OCI-LY7 (cell line): ENCODE measurements at places on chromosomes 2 and 18.

- DNase-seq, result peak; percentile 76
Observed at GRCh38 chr2:74481961-74482800, 617 bp downstream of the CCDC142 start.

DNA sequence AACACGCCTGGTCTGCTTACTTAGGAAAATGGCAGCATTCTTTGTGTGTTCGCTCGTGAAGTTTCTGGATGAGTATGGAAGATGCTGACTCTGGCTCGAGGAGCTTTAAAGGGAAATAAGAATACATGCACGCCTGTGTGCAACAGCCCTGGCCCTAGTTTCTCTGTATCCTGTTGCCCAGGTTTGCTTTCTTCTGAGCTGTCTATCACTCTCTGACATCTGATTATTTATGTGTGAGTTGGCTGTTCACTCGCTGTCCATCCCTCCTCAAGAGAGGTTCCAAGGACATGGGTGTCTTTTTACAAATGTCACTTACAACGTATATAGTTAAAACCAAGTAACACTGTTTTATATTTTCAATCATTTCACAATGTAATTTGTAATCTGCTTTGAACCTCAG is 16.0 kb downstream of the SLC9A2 start:
- DNase-seq, result no peak

- DNase-seq, result peak; percentile 9
Observed at GRCh38 chr2:169877398-169877797, 50.1 kb downstream of the UBR3 start.

GRCh38 chr2:63888490-63889402 is 47.0 kb downstream of the UGP2 start:
- peak; percentile 71 for DNase-seq

- no peak for DNase-seq
Observed at GRCh38 chr2:143698888-143699570, 569.8 kb downstream of the ARHGAP15 start.

- DNase-seq, result no peak
Observed at GRCh38 chr2:118986738-118987137, 44.7 kb downstream of the MARCO start.

DNA sequence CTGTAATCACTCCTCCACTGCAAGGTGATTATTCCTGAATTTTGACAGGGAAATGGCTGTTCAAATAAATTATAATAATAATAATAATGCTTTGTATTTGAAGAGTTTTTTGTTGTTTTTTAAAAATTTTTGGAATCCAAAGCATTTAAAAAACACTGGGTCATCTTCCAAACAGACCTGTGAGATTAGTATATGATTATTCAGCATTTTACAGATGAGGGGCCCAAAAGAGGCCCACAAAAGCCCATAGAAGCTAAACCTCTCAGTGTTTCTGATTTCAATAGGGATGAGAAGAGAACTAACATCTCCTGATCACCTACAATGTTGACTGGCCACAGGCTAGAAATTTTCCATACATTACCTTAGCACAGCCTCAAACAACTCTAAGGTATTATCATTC is 8.0 kb upstream of the POLR2D start:
- no peak for DNase-seq

DNA sequence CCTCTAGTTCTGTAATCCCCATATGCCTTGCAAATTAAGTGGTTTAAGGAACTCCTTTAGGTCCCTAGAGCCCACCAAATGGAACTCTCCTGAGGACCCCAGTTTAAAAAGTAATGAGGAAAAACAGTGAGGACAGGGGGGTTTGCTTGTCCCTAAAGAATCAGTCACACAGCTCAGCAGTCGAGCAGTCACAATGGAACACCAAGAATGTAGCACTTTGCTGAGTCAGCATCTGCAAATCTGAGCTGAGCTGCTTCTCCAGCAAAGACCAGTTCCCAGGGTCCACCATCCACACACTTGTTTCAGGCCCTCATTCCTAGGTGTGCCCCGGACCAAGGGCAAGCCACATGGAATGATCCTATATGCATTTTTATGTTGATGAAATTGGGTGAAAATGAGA is 46.2 kb upstream of the NEDD4L start:
- no peak for DNase-seq

DNA sequence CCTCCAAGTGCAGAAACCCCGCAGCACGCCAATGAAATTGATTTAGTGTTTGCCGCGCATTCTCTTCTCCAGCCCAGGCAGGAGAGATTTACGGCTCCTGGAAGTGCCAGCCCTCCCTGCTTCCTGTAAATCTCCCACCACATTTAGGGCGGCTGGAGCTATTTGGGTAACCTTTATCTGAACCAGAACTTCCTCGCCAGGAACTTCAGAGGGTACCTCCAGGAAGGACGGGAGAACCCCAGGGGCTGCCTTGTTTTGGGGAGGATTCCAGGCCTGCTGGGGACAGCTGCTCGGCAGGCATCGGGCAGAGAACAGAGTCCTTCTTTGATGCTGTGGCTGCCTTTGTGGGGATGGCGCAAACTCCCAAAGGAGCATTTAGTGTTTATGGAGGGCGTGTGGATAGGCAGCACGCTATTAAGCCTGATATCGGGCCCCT is 122.0 kb upstream of the MYCN start:
- DNase-seq, result no peak

GRCh38 chr2:29586919-29587318 is 334.5 kb downstream of the ALK start:
- DNase-seq, result no peak

- DNase-seq, result no peak
Observed at GRCh38 chr2:237228281-237228625, 142.6 kb downstream of the COPS8 start.

- DNase-seq, result no peak
Observed at GRCh38 chr2:88614497-88615157, 12.6 kb downstream of the EIF2AK3 start.

GRCh38 chr2:121005453-121005852 is 269.8 kb downstream of the GLI2 start:
- no peak for DNase-seq

GRCh38 chr2:174892546-174892945 is 112.6 kb downstream of the CHN1 start:
- DNase-seq, result no peak

DNA sequence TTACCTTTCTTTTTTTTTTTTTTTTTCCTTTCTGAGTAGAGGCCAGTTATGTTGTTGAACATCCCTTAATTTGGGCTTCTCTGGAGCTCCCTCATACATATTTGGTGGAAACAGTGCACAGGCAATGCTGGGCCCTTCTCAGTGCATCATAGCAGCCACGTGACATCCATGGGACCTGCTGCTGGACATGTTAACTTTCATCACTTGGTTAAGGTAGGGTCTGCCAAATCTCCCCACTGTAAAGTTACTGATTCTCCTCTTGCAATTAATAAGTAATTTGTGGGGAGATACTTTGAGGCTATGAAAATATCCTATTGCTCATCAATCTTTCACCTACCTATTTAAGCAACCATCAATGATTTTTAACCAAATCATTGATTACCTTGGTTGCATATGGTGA is 211.5 kb upstream of the LYPD1 start:
- DNase-seq, result no peak

DNA sequence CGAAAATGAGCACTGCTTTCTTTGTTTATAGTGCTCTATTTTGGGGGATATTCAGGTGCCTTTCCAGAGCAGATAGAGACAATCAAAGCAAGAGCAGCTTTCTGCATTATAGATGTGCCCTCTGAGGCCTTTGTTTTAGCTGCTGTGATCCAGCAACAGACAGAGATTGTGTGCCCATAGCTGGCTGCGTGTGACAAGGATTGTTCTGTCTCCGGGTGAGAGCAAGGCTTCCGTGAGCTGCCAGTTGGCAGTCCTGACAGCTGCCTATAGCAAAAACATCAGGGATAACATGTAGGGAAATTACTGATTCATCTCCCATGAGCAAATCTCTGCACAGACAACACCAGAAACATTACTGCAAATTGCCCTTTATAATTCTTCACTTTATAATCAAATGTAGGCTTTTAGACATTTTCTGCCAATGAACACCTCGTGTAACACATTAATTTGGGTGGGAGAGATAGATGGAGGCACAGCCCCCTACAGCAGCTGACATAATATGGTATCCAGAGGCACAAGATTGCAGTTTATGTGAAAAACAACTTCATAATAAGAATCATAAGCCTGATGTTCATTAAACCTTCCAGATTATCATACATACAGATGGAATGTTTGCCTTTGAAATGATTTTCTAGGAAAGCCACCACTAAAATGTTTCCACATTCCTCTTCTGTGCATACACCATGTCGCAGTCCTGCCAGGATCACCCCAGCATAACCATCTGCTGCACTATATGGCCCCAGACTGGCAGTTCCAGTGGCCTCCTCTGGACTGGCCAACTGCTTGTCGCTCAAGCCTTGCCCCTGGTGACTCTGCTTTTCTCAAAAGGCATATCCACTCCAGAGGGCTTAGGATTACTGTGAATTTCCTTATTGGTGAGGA is 131.2 kb downstream of the TRIB2 start:
- DNase-seq, result no peak

- DNase-seq, result no peak
Observed at GRCh38 chr2:223469270-223470046, 132.7 kb downstream of the SCG2 start.

DNA sequence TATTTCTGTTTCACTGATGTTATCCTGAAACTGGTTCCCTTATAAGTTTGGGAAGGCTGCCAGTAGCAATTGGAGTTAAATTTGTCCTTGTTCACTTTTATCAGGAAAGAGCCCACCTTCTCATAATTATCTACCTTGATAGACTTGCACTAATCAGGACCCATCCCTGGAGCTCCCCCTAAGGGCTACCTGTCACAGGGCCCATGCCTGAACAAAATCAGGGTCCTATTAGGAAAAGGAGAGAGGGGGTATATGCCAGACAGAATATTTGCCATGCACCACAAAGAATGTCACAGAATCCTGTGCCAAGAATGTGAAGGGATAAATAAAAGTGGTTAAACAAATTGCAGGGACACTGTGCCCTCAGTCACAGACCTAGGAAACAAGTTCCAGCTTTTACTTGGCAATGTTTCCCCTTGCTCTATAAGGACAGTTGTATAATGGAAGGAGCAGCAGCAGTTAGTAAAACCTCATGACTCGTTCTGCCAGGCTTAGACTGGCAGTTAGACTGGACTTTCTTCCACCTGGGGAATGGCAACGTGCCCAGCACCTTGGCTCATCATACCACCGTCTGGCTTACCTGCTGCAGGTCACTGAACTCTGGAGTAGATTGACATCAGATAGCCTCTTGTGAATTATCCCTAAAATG is 32.3 kb upstream of the VWC2L start:
- DNase-seq, result no peak

DNA sequence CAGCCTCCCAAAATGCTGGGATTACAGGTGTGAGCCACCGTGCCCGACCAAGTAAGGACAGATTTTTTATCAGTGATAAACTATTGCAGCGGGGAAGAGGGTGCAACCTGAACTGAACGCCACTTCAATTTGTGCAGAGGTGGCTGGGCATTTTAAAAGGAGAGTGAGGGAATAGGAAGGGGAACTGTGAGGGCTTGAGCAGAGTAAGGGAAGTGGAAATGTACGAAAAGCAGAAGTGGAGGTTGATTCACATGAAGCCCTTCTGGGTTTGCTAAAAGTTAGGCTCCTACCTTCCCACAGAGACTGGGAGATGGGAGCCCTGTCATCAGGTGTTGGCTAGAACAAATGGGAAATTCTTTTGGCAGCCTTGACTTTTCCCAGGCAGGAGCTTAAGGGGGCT is 6.1 kb downstream of the STK11IP start:
- no peak for DNase-seq

DNA sequence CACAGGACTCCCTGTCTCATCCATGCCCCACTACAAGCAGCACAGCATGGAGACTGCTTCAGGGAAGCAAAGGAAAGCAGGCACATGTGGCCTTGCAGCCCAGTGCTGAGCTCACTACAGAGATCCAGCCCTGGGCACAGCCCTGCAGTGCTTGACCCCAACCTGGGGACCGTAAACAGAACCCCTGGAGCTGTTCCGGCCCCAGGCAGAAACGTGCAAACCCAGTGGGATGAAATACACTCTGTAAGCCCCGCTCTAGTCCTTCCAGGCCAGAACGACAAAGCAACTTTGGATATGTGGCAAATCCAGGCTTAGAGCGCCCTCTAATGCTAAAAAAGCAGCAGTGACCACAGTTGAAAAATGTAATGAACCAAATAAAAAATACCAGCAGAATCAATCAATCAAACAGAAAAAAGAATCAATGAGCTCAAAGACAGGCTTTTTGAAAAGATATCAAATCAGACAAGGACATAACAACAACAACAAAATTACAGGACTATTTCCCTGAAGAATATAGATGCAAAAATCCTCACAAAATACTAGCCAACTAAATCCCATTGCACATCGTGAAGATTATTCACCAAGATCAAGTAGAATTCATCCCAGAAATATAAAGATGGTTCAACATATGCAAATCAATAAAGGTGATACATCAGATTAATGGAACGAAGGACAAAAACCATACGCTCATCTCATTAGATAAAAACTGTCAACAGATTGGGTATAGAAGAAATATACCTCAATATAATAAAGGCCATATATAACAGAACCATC is 45.6 kb downstream of the ZNF519 start:
- DNase-seq, result peak; percentile 59

- peak; percentile 70 for DNase-seq
Observed at GRCh38 chr2:38665854-38666555, at the start of gene GALM. Gene GALM, plus strand, starts transcription at chr2:38666114. Its CDS starts 48 bp downstream, at chr2:38666162.

- DNase-seq, result no peak
Observed at GRCh38 chr2:28624793-28625701, 126.6 kb upstream of the PPP1CB start.

- DNase-seq, result no peak
Observed at GRCh38 chr2:158686210-158686691, 108.9 kb upstream of the DAPL1 start.

DNA sequence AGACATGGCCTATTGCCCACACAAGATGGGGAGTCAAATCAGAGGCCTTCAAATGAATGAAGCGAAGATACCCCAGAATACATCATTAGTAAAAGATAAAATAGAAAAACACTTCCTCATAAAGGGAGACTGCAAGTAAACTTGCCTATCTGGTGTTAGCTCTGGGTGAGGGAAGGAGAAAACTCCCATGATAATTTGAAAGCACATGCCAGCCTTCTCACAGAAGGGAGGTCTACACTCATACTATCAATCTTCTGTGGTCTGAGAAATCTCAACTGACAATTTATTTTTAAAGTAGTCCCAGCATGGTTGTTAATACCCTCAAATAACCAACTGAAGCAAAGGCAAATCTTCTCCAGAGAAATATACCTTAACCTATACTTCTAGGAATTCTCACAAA is 75.4 kb downstream of the EXOC6B start:
- no peak for DNase-seq

- no peak for DNase-seq
Observed at GRCh38 chr2:105057005-105057404, 19.1 kb downstream of the MRPS9 start.

GRCh38 chr2:197673606-197674005 is 1.8 kb downstream of the RFTN2 start:
- no peak for DNase-seq

DNA sequence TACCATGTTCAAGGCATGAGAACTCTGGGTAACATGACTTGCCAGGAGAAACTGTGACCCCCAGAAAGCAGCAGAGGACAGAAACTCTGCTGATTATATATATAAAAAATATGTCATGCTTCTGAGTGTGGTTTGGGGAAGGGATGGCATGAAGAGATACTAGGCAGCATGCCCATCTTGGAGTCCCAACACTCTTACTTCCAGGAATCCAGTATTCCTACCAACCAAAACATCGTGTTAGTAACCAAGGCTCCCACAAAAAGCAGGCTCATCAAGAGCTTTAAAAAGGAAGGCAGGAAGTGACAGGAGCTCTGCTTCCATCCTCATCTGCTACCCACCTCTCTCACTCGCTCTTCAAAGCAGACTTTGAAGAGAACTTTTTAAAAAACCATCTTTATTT is 31.6 kb upstream of the TWIST2 start:
- no peak for DNase-seq
